ENCODE measurements at places on chromosomes 7 and 10.
A peak's percentile ranks its signal among the peaks of the same experiment; 100 is the strongest.

DNA sequence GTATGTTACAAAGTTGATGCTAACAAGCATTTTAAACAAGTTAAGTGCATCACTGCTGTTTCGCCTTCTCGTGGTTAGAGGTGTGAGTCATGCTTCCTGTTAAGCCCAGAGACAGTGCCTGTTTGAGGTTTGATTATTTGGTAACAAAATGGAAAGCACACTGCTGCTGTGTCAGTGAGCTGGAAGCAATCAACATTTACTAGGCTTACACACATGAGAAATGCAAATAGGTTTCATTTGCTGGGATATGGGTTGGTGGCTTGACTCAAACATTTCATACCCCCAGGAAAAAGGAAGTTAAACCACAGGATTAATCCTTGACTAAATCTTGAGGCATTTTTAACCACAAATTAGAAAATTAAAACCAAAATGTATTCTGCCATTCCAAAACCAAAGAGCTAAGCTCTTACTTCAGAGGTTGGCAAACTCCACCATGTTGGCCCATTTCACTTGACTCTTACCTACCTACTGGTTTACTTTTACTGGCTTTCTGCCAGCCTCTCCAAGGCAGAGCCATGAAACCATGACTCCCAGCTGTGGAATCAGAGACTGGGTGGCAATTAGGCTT lies 139.2 kb downstream of the ETV1 start:
- peak; percentile 59 for DNase-seq

- DNase-seq, result no peak
These were observed 42.5 kb downstream of the RASGEF1A start for GRCh38 chr10:43224321-43224720.

DNA sequence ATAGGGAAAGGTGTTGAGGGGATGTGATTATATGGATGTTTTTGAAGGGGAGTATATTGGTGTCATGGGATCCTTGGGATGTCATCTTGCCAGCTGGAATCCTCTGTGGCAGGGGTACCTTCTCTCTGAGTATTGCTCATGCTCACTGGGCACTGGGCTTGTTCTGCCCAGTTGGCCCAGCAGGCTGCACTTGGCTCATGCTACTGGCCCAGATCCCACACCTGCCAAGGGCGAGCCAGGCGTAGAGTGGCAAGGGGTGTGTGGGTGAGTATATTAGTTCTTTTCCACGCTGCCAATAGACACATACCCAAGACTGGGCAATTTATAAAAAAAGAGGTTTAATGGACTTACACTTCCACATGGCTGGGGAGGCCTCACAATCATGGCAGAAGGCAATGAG lies 311.9 kb downstream of the AUTS2 start:
- DNase-seq, result no peak

DNA sequence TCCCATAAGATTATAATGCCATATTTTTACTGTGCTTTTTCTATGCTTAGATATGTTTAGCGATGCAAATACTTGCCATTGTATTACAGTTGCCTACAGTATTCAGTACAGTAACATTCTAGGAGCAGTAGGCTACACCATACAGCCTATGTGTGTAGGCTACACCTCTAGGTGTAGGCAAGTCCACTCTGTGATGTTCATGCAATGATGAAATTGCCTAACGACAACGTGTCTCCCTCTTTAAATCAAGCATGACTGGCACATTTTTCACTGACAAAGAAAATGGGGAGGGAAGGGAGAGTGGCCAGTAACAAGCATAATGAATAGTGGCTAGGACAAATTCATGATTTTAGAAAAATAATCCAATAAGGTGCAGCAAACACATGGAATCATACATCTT lies 1.7 kb downstream of the NCAPG2 start:
- DNase-seq, result no peak

GRCh38 chr10:53667063-53667462 lies 894.5 kb upstream of the MBL2 start:
- DNase-seq, result no peak

DNA sequence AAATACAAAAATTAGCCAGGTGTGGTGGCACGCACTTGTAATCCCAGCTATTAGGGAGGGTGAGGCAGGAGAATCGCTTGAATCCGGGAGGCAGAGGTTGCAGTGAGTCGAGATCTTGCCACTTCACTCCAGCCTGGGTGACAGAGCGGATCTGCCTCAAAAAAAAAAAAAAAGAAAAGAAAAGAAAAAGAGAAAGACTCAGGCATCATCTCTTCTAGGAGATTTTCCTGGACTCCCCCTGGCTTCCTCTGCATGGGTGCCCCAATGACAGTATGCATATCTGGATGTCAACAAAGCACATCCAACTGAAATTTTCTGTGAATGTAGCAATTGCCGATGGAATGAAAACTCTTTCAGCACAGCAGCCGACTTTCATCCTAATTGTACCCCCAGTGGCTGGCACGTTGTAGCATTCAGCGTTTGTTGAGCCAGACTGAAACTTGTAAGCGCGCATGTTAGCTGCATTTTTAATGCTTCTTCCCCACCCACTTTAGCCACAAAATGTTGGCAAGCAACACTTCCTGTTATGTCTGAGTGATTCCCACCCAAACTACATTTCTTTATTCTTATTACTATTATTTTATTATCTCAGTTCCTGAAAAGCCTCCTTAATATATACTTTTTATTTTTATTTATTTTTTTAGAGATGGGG lies 70.2 kb downstream of the PRTFDC1 start:
- DNase-seq, result no peak

DNA sequence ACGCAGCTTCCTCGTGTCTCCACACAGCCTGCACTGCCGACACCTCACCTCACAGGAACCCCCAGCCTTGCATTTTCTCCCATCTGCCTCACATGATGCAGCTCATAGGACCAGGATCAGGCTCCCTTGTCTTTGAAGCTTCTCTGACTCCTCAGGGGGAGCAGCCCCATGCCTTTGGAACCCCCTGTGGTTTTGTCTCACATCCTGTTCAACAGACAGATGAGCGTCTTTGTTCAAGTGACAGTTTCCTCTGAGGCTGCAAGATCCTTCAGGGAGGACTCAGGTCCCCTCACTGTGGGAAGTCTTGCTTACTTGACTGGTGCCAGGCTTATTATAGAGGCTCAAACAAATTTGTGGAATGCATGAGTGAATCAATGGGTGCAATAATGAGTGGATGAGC lies 667.1 kb downstream of the INHBA start:
- no peak for DNase-seq

- no peak for DNase-seq
These were observed 626.1 kb upstream of the NRG3 start for GRCh38 chr10:81248886-81249285.

Measured in NCI-H510A treated with DMSO at 0.1 percent for 48 hours (cell line).